ENCODE measurements at places on chromosomes 7 and 10.

GRCh38 chr7:5448378-5449037 is 24.9 kb upstream of the TNRC18 start:
- no peak for DNase-seq

- no peak for DNase-seq
These were observed 313.9 kb downstream of the BMPER start for GRCh38 chr7:34219153-34219718.

DNA sequence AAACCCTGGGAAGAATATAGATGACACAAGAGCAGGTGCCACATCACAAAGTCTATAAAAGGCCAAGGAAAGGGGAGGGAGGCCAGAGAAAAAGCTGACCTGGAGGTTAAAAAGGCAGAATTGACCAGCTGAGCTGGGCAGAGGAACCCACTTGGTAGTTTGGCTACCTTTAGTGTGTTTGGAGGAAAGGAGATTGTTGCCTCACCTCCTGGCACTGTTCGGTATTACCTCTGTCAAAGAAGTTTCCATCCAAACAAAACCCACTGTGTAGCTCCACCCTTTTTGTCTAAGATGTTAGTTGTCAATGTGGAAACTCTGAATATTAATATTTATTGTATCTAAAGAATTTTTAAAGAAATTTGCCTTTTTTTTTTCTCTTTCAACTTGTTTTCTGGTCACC is 23.4 kb downstream of the ENTPD7 start:
- DNase-seq, result no peak

GRCh38 chr10:91604553-91605534 is 28.0 kb downstream of the PPP1R3C start:
- no peak for DNase-seq

- DNase-seq, result no peak
These were observed 106.8 kb upstream of the AOAH start for GRCh38 chr7:36831049-36831448.

- no peak for DNase-seq
These were observed 12.3 kb downstream of the RBM17 start for GRCh38 chr10:6101181-6101580.
